GM04503 (cell line): ENCODE measurements at places on chromosomes 3 and 15.

DNA sequence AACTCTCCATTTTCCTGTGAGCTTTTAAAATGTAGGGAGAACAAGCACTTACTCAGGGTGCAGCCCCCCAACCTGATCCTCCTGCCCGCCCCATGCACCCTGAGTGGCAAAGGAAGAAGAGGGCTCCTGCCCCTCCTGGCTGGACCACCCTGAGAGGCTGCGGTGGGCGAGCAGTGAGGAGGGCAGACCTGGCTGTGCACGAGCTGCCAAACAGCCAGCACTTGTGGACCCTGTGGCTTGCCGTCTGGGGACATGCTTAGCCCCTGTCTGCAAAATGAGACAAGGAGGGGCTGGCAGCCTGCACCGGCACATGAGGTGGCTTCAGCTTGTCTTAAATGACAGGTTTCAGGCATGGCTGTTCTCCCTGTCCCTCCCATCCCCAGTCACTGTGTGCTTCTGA lies 18.6 kb downstream of the ATP10A start:
- DNase-seq: no peak

DNA sequence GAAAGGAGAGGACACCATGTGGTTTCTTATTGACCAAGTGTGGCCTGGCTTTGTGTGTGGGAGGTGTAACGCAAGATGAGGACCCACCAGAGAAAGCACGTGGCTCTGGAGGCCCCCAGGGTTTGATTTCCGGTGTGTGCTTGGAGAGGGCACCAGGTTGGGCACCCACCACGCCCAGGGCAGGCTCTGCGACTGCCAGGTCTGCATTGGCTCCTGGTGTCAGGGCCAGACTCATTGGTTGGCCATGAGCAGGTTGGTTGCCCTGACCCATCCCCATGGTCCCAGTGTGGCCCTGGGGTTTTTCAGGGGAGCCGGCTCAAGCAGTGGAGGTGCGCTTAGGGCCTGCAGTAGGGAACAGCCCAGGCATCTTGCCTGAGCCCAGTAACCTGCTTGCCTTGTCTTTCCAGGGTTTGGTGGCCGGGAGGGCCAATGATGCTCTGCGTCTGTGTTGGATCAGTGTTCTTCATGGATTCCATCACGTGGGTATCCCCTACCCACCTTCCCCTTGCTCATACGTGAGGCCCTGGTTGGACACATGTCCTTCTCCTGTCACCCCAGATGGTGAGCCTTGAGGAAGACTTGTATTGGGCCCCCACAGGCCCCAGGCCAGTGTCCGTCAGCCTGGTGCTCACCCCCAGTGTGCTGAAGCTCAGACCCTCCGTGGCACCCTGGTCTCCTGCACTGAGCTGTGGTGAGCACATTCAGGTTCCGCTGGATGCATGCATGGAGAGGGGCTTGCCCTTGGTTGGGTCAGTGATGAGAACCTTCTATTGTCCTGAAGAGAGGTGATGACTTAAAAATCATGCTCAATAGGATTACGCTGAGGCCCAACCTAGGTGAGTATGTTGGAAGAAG lies 193.9 kb downstream of the UBE3A start:
- no peak for DNase-seq

GRCh38 chr15:40454904-40455391 lies 14.2 kb downstream of the BAHD1 start:
- DNase-seq: no peak

GRCh38 chr3:143831994-143832393 lies 16.3 kb downstream of the SLC9A9 start:
- no peak for DNase-seq
